ENCODE measurements at places on chromosomes 6 and 20.

DNA sequence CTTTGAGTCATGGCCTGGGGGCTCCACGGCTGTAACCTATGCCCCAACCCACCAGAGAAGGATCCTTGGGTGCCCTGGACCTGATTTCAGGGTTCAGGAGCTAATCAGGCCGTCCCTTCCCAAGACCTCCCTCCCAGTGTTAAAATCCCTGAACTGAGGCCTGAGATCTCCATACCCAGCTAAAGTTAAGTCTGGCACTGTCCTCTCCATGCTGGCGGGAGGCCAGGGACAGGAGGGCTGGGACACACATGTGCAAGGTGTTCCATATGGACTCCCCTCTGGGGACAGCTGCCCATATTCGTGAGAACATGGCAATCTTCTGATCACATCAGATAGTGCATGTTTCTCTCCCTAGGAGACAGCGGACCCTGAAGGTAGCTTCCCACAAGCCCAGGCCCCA is 11.5 kb upstream of the TREML4 start:
- no peak for DNase-seq

GRCh38 chr6:40599555-40599954 is 12.4 kb upstream of the LRFN2 start:
- no peak for DNase-seq

GRCh38 chr20:25389401-25389857 is 1.2 kb downstream of the ABHD12 start:
- DNase-seq = peak; percentile 63

DNA sequence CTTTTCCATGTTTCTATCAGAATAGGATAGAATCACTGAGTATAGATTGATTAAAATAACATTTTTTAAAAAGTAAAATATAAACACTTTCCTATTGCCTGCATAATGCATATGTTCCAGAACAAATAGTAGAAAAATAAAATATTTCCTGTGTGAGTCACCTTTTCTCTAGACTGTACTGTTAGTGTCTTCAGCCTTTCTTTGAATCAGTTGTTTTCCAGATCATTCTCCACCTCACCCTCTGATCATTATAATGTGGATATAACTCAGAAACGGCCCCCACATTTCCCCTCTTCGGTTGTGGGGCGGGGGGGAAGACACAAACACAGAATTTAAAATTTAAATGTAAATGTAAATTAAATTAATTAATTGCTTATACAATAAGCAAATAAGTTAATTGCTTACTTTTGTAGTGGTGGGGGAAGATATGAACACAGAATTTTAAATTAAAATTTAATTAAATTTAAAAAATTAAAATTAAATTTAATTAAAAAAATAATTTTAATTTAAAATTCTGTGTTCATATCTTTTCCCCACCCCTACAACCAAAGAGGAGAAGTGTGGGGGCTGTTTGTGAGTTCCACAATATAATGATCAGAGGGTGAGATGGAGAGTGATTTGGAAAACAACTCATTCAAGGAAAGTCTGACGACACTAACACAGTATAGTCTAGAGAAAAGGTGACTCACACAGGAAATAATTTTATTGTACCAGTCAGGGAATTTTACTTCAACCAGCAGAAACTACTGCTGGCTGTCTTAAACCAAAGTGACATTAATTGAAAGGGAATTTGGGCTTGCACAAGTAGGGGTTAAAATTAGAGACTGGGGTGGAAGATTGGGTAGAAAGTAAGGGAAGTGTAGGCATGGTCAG is 37.1 kb upstream of the PROKR2 start:
- no peak for DNase-seq

DNA sequence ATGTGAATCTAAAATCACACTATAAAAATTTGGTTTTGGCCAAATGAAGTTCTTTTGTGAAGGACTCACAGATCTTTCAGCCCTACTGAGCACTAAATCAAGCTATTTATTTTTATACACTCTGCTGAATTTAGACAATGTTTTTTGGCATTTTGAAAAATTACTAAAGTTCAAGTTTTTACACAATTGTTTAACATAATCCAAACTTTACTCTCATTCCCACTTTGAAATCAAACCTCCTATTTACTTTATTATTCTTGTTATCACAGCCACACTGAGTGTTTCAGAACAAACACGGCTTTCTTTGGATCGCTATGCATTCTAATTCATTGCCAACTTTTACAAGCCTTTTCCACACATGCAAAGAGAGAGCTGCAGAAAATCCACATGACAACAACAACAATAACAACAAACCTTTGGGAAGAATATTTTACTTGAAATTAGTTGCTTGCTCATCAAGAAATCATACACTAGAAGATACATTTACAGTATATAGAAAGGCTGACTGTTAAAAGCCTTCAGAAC is 49.1 kb upstream of the TMEM30A start:
- DNase-seq = no peak

DNA sequence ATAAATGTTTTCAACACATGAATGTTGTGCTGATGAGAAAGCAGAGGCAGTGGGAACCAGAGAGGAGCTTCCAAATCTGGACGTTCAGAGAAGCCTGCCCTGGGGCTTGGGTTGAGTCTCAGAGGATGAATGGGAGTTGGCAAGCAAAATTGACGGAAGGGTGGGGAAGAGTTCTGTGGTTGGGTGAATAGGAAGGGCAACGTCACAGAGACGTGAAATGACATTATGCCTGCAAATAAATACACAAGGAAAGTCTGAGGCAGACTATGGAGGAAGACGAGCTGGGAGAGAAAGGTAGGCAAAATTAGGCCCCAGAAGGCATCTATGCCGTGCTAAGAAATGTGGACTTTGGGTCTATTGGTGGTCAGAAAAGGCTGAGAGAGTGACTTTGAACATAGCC is 25.2 kb upstream of the SGK1 start:
- no peak for DNase-seq

DNA sequence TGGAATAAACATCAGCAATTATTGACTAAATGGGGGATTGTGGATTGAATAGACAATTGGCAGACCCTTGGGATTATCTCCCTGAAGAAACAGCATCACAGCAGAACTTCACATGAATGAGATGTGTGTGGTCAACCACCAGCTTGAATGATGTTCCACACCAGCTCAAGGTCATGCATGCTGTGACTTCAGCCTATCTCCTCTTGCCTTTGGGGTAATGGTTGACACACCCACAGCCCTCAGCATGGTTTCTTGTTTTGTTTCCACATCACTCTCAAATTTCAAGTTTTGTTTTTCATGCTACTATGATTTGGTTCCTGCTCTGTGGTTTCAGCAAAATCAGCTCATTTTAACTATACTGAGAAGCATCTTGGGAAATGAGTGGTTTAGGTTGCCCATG is 94.3 kb downstream of the PAK5 start:
- no peak for DNase-seq

DNA sequence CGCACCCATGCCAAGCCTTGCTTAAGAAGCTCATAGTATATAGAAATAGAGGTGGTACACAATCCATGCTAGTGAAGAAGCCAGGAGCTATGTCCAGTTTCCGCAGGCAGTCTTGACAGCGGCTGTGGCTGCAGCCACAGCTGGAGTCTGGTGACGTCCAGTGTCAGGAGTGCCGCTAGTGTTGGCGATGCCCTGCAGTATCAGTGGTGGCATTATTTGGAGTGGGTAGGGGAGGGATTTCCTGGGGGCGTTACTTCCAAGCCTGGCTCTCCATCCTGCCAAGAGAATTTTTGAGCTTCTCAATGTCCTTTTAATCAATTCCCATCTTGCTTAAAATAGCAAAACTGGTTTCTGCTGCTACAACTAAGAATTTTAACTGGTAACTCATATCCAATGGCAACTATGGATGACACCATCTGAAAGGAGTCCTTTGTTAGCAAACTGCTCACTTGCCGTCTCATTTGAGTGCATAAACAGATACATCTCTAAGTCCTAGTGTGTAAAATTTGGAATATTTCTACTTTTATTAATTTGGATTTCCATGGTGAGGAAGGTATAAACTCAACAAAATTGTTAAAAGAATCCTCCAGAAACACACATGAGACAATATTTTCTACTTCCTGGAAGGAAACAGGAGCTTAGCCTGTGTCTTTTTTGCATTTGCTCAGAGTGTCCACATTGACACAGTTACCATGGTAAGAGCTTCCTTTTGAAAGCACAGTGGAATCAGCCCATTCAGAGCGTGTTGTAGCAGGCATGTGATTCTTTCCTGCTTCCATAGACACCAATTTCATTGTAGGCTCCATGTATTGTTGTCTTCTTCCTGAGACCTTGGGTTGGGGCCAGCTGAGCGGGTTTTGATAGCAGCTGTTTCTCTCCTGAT is 44.6 kb upstream of the PXDC1 start:
- DNase-seq = peak; percentile 69

- no peak for DNase-seq
Observed at GRCh38 chr6:110511401-110511800, 35.0 kb upstream of the SLC22A16 start.

DNA sequence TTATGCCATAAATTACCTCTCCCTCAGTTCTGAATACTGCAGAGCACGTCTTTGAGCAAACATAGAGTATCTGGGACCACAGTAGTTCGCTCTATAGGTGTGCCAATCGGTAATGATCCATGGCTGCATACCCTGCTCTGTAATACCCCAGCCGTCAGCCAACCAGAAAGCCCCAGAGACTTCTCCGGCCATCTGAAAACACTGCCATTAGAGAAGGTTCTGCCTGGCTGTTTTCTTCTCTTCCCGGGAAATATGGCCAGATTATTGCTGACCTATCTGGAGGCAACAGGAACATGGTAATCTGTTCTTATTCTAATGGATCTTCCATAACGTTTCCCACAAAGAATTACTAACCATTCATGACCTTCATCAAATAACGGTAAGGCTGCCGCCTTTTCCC is 139.9 kb downstream of the RPS12 start:
- DNase-seq = no peak

DNA sequence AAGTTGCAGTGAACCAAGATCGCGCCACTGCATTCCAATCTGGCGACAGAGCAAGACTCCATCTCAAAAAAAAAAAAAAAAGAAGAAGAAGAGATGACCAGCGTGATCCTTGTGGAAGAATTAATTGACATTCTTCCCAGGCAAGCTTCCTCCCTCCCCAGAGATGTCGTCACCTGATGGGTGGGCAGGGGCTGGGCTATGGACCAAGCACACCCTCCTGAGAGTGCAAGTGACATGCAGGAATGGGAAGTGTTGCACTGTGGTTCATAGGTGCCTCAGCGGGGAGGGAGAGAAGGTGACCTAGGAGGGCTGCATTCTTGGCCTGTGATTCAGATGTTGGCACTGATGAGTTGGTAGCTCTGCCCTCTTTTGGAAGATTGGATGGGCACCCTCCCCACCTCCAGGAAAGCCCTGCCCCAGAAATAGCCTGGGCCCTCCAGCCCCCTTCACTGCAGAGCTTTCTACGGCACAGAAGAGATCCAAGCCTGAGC is 37.8 kb downstream of the TAF8 start:
- DNase-seq = no peak

GRCh38 chr6:14716499-14717146 is 529.2 kb upstream of the JARID2 start:
- DNase-seq = no peak

DNA sequence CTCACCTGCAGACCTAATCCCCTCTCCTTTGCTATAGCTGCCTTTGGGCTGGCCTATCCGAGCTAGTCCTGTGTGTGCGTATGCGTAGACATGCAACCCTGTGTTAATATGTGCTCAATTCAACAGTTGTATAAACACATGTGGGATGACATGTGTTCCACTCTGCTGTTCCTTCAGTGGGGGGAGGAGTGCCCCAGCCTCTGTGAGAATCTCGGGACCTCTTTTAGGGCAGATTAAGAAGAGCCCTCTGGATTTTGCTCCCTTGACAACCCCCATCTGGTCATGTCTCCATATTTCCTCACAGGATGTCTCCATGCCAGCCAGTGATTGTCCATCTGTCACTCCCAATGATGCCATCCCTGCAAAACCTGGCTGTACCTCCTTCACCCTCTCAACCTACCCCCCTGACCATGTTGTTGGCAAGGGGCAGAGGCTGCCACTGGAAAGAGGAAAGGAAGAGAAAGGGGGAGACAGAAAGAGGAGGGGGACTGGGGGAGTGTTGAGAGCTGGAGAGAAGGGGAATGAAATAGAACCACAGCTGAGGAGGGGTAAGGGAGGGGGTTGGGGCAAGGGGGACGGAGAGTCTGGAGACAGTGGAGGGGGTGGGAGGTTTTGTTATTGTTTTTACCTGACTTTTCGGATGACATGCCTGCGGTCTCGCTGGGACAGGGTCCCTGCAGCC is 417 bp downstream of the PRRT1 start:
- DNase-seq = no peak

DNA sequence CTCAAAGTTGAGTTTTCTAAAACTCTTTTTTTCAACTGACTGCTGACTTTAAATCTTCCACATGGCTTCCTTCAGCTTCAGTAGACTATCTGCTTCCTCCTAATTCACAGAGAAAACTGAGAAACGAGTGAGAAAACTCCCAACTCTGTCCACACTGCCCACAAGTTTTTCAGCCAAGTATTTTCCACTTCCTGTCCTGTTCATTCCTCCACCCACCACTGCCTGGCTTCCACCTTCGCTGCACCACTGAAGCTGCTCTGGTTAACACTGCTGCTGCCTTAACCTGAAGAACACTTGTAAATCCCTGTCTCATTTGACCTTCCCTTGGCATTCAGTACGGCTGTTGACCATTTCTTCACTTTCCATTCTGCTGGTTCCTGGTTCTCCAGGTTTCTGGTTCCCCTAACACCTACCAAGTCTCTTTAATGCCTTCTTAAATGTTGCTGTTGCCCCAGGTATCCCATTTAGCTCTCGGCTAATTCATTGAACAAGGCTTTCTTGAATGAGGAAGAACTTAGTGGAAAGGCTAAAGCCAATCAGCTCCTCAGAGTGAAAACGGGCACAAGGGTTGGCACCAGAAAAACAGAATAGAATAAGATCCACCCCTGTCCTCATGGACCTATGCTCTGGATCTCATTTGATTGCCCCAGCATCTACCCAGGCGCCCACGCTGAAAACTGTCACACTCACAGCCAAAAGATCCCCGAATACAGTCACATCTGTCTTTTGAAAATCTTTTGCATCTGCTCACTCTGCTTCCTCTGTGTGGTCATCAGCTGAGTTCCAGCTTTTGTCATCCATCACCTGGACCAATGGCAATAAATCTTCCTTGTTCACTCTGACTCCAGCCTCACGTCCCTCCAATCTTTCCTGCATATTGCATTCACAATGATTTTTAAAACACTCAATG is 104.4 kb upstream of the TAB2 start:
- DNase-seq = no peak

DNA sequence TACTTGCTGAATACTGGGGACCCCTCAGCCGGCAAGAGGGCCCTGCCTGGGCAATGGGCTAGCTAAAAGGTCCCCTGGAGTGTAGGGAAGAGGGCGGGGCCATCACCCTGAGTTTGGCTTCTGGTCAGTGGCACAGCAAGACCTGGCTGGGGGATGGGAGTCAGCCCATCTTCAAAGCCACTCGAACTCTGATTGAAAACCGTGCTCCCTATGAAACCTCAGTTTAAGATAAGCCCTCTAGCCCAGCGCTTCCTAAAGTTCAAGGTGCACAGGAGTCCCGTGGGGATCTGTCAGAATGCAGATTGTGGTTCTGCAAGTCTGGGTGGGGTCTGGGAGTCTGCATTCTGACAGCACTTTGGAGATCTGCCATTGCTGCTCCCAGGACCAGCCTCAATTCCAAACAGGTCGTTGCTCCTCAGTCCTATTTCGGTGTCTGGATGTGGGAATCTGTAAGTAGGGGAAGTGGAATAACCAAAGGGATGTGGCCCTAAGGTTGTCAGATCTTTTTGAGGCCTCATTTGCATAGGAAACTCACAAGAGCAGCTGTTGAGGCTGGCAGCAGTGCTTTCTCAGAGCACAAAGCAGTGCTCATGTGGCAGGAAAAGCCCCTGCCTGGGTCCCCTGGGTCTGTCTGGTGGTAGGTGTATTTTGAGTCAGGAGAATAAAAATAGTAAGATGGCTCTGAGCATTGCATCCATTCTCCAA is 85.3 kb upstream of the SCP2D1 start:
- no peak for DNase-seq

GRCh38 chr20:33940666-33941065 is 53.0 kb upstream of the RALY start:
- peak; percentile 43 for DNase-seq

Data from DMS53 (cell line).